ENCODE measurements at places on chromosomes 12 and 14. TPM values are rescaled to one million over a fixed set of nuclear protein-coding genes. Genes with fewer than 3 reads are reported as not detected.

DNA sequence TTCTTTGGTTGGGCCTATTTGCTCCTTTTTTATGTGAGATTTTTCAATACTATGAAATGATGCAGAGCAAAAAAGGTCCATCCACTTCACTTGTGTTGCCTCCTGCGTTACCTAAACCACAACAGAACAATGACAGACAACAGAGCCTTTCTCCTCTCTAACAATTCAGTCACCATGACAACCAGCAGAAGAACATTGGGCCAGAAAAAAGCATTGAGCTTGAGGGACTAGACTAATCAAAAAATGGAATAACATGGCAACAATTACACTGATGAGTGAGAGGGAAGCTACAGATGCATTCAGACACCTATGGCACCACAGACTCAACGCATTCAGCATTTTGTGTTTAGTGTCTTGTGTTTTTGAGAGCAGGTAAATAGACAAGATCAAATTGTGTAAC is 44.6 kb upstream of the PTCSC3 start:
- no peak for DNase-seq

DNA sequence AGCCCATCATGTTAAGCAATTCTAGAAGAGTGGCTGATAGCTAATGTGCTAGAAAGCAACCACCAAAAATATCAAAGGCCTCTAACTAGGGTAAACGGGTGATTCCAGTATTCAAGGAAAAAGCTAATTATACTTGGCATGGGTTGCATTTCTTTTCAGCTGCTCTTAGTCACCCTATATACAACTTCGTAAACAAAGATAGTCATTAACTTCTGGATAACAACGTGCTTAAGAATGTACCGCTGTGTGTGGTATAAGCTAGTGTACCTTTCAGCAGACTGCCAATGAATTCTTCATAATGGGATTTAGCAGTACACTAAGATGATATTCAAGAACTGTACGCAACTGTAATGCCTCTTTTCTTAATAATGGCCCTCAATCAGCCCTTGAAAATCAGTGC is 42.2 kb upstream of the SLC6A13 start:
- DNase-seq, result no peak

DNA sequence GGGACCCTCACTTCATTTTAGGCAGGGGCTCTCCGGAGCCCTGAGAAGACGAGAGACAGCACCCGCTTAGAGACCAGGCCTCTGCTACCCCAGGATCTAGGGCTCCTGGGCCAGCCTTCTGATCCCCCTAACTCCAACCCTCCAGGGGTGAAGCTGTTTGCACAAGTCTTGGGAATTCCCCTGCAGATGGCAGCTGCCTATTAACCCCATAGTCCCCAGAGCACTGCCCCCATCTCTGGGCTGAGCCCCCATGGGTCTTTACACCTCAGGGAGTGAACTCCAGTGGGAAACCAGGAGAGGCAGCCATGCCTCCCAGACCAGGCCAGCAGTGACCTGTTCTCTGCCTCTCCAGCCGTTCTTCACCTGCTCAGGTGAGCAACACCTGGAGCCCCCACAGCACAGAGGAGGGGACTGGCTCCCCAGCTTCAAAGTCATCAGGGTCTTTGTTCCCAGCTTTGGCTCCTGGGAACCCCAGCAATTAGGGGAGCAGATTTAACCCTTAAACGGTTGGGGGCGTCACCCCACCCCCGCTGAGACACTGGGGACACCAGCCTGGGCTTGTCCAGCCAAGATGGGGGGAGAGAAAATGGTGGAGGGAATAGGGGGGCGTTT is 2.3 kb downstream of the WNT10B start:
- DNase-seq, result no peak

DNA sequence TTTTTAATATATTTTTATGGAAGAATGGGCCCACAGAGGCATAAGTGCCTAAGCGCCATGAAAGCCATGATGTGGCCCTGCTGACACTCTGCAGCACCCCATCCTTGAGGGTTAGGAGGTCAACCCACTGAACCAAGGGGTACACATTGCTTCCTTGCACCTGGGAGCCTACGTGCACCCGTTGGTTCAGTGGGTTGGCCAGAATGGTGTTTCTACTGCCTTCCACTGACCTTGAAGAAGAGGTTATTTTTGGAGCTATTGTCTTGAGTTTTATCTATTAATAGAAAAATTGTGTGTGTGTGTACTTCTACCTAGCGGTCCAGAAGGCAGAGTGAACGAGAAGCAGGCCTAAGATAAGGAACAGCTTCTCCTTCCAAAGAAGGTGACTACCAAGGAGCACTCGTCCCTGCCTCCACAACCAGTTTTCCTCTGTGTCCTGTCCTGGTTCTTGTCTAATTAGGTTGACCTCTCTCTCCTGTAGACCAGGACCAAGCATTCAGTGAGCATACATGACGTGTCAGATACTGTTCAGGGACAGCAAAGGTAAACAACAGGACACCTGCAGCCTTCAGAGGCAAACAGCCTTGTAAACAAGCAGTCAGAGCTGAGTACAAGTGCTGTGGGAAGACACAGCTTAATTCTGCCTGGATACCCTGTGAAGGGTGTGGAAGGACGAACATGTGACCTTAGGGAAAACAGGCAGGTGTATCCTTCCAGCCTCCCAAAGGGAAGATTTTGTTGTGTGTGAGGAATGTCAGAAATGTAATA is 30.4 kb upstream of the PLEK2 start:
- no peak for DNase-seq

- no peak for DNase-seq
These were observed 670 bp downstream of the CCNB1IP1 start for GRCh38 chr14:20332431-20332787.

DNA sequence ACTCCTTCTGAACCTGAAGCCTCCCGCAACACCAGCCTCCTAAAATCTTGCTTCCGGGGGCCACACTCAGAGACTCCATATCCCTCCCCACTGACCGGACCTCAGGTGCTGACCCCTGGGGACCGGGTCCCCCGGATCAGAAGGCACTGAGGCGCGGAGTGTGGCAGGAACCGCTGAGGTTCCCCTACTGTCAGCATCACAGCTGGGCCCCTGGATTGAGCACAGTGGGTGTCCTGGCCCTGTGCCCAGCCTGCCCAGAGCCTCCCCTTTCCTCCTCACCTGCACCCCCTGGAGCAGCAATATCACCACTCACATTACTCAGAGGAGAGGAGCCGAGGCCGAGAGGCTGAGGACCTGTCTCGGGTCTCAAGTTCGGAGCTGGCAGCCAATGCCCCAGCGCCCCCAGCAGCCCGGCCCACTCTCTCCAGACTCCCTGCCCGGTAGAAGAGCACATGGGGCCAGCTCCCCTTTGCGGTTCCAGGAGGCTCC is 101.2 kb upstream of the EIF5 start:
- peak; percentile 40 for DNase-seq

The TM7SF3 gene
- 69.4 TPM for total RNA-seq

The SLC2A14 gene
- total RNA-seq, result not detected

DNA sequence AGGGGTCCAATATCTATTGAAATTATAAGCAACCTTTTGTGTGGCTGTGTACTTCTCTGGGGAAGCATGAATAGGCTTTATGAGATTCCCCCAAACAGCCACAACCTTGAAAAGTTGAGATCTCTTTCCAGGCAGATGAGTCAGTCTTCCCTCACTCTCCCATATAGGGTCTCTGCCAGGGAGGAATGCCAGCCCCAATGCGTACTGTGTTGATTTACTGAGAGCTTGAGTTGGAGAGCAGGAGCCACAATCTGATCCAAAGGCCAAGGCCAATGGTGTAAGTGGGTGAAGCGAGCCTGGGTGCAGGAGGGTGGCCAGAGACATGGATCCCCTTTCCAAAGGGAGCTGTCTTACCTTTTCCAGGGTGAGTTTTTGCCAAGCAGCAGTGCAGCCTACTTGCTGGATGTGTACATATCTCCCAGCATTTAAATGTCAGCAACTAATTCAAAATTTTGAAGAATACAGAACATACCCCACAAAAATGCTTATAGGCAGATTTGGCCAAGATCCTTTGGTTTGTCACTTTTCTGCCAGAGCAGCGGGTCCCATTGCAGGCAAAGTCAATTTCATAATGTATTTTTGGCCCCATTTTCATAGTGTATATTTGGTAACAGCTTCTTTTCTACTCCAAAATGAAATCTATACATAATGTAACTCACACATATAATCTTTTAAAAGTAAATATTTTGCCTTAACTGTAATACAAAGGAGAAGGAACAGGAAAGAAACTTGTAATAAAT is 88.2 kb downstream of the TBC1D30 start:
- peak; percentile 56 for DNase-seq

GRCh38 chr12:43222796-43223195 is 329.2 kb downstream of the ADAMTS20 start:
- no peak for DNase-seq

GRCh38 chr14:104321802-104322130 is 183.4 kb downstream of the KIF26A start:
- DNase-seq, result no peak

The PDE3A gene
- total RNA-seq, result 0.17 TPM

- DNase-seq, result peak; percentile 48
These were observed 12.5 kb upstream of the AJUBA start for GRCh38 chr14:22994762-22995275.

DNA sequence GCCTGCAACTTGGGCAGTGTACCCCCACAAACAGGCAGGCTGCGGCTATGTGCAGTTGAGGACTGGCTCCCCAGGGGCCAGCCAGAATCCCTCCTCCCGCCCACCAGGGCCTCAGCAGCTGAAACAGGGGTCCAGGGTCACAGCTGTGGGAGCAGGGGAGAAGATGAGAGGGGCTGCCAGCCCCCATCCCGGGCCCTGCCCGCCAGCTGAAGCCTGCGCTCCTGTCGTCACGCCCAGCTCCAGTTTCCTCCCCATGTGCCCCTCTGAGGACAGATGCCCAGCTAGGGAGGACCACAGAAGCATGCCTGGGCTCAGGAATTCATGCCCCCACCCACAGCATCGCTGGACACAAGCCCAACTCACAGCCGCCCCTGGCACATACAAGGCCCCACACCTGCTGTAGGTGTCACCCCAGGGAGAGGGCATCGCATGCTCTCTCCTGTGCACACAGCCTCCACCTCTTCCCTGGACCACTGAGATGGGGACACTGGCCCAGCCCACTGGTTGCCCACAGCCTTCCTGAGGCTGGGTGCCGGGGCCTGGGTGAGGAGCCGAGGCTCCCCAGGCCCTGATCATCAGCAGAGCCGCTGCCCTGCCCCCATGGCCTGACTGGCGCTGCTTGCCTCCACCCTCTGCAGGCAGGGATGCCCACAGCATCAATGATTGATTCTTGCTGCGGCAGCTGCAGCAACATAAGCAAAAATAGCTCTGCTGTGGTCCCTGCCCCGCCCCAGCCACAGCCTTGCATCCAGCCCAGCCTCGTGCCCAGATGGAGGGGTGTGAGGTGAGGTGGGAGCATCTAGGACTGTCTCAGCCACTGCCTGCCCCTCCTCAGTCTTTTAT is 3.7 kb upstream of the CLBA1 start:
- no peak for DNase-seq

The KLRC2 gene
- 0.97 TPM for total RNA-seq

- DNase-seq, result no peak
These were observed 290.4 kb upstream of the CAND1 start for GRCh38 chr12:66978802-66979201.

The ACSM4 gene
- total RNA-seq, result not detected

The NUBPL gene
- 13.7 TPM for total RNA-seq

GRCh38 chr12:2804393-2805142 is 7.9 kb upstream of the ITFG2 start:
- DNase-seq, result peak; percentile 20

GRCh38 chr14:92677087-92677668 is 71.2 kb downstream of the LGMN start:
- no peak for DNase-seq

DNA sequence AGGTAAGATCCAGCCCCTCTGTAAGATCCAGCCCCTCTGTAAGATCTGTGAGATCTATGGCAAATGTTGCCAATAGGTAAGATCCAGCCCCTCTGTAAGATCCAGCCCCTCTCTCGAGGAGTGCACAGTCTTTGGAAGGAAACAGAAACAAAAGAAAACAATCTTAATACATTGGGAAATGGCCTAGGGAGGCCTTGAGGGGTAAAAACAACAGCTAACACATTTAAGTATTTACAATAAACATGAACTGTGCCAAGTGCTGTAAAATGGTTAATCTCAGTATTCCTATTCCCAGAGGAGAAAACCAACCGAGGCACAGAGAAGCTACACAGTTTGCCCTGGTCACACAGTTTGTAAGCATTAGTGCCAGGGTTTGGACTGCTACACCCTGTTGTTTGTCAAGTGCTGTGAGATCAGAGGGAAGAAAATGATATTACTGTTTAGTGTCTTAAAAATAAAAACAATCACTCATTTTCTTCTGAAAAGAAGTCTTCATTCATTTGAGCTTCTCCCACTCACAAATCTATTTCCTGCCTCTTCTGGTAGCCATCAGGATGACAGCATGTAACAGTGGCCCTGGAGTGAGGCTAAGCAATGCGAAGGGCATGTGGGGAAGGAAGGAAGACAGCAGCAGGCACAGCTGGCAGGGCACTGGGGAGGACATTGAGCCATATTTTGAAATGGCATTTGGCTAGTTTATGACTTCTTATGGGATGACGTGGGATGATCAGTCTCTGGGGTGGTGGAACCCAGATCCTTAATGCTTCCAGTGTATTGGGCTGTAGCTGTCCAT is 118.7 kb upstream of the PTPRQ start:
- no peak for DNase-seq

DNA sequence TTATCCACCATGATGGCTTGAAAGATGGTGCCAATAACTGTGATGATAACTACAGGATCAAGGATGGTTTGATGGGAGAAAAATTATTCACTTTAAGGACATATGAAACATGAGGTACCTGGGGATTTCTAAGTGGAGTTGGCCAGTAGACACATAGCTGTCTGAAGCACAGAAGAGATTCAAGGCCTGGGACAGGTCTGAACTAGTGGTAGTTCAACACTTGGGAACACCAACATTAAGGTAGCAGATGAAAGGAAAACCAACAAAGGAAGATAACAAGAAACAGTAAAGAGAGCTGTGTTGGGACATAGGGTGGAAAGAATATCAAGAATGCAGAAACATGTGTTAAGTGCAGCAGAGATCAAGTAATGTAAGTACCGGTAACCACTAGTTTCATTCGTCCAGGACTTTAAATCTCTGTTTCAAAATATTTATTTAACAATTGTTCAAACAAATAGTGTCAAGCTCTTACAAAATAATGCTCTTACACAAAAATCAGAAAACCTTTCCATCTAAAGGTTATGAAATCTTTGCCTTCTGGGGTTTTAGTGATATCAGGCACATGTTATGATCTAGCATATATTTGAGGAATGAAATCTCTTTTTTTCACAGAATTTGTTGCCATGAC is 104.7 kb downstream of the ST8SIA1 start:
- DNase-seq, result no peak

The AICDA gene
- not detected for total RNA-seq

All from Daoy (cell line).